Activated naive CD4-positive, alpha-beta T cell treated with anti-CD3 and anti-CD28 coated beads for 36 hours (primary cell): ENCODE measurements at places on chromosomes 7 and 10. TPM values are rescaled to one million over a fixed set of nuclear protein-coding genes. Genes with fewer than 3 reads are reported as not detected.
A peak's percentile ranks its signal among the peaks of the same experiment; 100 is the strongest.

GRCh38 chr10:78656417-78657162 lies 412.2 kb upstream of the ZMIZ1 start:
- no peak for DNase-seq

PARD3 gene
- 4.0 TPM for total RNA-seq

- DNase-seq, result no peak
Observed at GRCh38 chr10:59843748-59844147, 62.6 kb downstream of the CCDC6 start.

DNA sequence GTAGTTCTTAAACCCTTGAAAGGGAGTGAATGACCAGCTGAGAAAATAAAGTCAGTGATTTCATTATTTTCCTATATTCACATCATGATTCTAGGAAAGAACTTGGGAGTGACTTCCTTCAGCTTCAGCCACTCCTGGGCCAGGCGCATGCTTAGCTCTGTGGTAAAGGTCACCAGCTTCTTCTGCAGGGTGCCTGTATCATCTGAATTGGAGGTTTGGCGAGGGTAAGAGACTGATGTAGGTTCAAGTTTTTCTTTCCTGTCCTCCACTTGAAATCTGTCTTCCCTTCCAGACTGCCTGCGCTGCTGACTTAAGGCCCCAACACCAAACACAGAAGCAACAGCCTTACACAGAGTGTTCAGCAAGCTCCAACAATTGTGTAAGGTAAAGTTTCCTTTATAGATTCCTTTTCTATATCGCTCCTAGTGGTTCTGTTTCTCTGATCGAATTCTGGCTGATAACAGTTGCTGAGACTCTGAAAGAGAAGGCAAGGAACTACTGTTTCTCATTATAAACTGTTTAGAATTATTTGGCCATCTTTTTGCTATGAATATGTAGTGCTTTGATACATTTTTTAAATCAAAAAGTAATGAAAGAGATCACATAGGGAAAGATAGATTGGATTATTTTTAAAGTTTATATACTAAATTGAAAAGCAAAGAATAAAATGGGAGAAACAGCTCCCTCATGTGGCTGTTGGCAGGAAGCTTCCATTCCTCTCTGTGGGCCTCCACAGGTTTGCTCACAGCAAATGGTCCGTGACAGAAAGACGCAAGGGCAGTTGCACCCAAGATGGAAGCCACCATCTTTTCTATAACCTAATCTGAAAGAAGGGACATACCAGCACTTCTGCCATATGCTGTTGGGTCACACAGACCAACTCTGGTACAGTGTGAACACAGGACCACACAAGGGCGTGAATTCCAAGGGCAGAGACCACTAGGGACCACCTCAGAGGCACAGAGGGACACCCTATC lies 14.0 kb downstream of the GATAD1 start:
- DNase-seq, result peak; percentile 53

CCL24 gene
- total RNA-seq, result not detected

DNA sequence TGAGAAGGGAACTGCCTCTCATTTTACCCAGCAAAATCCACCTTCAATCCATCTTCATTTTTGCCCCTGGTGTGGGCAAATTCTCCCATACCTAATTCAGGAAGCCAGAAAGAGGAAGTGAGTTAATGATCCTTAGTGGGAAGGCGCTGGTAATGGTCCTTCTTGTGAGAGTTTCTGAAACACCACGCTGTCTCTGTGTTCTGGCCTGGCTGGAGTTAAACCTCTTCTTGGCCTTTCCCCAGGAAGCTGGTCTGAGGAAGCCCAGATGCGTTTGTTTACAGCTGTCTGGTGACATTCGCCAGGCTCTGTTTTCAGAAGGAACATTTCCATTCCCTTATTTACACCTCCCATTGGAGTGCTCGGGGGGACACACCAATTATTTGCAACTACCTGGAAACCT lies 24.3 kb downstream of the HTRA1 start:
- no peak for DNase-seq
